ENCODE measurements at places on chromosomes 7 and 10.

GRCh38 chr10:92834986-92835385, 13.3 kb upstream of the EXOC6 start:
- no peak for DNase-seq

GRCh38 chr10:51846856-51847506, 147.6 kb upstream of the CSTF2T start:
- no peak for DNase-seq

DNA sequence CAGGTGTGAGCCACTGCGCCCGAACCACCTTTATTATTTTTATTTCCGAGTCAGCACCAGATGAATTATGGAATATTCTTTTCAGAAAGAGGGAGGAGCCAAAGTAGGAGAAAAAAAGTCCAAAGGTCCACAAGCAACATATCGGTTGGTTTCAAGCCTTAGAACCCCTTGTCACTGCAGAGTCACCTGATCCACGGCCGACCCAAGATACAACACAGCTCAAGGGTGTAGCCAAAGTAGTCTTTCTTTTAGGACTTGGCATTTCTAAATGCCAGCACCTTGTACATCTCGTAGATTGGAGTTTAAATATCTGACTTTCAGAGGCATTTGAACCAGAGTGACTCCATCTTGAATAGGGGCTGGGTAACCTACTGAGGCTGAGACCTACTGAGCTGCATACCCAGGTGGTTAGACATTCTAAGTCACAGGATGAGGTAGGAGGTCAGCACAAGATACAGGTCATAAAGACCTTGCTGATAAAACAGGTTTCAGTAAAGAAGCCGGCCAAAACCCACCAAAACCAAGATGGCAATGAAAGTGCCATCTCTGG, 113.9 kb upstream of the ANLN start:
- no peak for DNase-seq

DNA sequence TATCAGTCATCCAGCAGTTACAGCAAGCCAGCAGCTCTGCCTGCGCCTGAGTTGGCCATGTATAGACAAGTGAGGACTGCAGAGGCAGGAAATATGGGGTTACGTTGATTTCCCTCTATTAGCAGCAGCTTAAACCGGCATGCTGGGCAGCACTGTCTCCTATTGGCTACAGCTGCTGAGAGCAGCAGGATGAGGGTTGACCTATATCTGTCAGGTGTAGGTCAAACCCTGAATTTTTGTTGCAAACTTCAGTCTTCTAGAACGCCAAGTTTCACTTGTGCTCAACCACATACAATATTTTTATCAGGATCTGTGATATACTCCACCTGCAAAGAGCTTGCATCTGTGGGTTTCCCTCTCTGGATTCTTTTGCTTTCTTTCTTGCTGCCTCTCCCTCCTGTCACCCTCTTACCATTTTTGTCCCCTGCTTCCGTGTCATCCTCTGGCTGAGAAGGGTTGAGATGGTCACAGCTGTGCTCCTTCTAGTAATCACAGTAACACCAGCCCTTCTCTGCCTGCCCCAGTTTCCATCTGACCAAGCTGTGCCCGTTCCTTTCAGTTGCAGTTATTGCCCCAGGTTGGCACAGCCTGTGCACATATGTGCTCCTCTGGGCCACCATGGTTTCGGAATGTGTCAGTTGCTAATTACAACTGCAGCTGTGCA, 23.8 kb upstream of the GLCCI1 start:
- DNase-seq, result no peak

DNA sequence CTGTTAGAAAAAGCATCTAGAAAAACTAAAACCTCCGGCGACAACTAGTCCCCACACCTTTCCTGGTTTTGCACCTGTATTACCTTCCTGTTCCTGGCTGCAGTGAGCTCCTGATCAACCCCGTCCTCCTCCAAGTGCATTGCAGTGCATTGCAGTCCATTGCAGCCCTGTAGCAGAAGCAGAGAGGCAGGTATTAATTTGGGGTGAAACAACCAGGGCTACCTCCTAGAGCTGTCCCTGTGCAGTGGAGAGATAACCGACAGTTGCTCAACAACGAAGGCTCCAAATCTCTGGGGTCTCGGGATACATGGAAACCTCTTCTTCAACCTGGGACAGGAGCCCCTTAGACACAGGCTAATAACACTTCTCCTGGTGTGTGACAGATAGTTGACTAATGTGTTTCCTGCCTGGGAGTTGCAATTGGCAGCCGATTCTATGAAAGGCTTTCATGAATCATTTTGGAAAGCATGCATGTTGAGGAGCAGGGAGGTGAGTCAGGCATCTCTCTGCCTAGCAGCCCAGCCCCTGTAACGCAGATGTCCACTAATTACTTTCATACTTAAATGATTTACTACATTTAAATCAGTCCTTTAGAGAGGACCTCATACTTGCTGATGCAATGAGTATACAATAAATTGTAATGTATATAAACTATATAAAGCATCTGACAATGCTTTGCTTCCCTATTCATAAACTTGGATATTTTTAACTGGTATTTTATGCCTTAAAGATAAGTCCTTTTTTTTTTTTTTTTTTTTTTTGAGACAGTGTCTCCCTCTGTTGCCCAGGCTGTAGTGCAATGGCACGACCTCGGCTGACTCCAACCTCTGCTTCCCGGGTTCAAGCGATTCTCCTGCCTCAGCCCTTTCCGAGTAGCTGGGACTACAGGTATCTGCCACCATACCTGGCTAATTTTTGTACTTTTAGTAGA, 59.0 kb downstream of the PRR15 start:
- peak; percentile 22 for DNase-seq

All from GOT3 (cell line).